Dermis microvascular lymphatic vessel endothelial cell (primary cell): ENCODE measurements at places on chromosomes 16 and 17. TPM values are rescaled to one million over a fixed set of nuclear protein-coding genes. Genes with fewer than 3 reads are reported as not detected.
A peak's percentile ranks its signal among the peaks of the same experiment; 100 is the strongest.

The HGS gene
- total RNA-seq, result 41.1 and 49.4 TPM in 2 replicates

DNA sequence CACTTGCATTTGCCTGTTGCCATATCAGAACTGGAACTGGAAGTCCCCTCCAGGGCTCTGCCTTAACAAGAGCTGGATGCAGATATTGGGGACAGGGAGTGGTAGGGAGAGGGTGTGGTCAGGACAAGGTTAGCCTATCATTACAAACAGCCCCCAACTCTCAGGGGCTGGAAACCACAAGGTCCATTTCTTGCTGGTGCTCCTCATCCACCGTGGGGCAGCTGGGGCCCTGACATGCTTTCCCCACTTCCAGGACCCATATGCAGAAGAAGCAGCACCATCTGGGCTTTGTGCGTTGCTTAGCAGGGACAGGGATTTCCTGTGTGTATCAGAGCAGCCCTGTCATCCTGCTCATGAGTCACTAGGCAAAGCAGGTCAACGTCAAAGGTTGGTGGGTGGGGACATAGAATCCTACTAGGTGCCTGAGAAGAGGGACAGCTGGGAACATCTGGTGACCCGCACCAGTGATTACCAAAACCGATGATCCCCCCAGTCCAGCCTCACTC, 26.9 kb downstream of the RGS9 start:
- DNase-seq, result peak; percentile 23

The MPHOSPH6 gene
- 14.3 and 17.1 TPM in 2 replicates for total RNA-seq

The KCNG4 gene
- total RNA-seq, result not detected in 2 replicates

The FN3KRP gene
- 16.7 and 21.0 TPM in 2 replicates for total RNA-seq

DNA sequence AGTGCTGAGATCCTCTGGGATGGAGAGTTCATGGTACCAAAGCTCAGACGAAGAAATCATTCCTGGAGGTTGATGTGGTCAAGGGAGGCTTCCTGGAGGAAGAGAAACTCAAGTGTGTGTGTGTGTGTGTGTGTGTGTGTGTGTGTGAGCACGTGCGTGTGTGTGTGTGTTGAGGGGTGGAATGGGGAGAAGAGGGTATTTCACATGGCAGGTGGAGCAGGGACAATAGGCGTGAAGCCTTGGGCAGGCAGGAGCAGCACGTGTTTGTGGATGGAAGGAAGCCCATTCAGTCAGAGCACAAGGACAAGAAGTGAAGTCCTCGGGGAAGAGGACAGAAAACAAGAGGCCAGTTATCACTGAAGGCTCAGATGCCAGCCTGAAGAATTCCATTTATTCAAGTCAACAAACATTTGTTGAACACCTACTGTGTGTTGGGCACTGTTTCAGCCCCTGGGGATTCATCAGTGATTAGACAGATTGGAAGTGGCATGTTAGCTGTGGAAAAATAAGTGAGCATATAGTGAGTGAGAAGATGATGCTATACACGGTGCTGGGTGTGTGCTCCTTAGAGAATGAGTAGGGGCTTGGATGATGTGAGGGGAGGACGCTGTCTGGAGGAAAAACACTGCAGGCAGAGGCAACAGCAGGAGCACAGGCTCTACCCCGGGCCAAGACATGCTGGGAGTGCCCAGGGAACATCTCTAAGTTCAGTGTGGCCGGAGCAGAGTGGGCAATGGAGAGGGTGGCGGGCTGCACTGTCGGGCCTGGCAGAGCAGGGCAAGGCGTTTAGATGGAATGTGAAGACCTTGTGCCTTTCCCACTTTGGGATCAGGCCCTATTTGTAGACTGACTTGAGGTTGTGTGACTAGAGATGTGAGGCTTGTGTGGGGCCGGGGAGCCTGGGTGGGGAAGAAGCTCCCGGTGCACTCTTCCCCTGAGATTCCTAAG, 267.1 kb downstream of the CBLN1 start:
- no peak for DNase-seq

The NPIPA5 gene
- total RNA-seq, result 0.64 TPM in 1 of 2 replicates, not detected in the other

- DNase-seq, result peak; percentile 88
Observed at GRCh38 chr16:86554917-86555703, at the start of gene MTHFSD. Gene MTHFSD, minus strand, starts transcription at chr16:86555235. Its CDS starts 51 bp downstream, at chr16:86555184.

- peak; percentile 68 for DNase-seq
Observed at GRCh38 chr16:67170168-67170948, at the start of gene NOL3. Gene NOL3, plus strand, starts transcription at chr16:67170538.

DNA sequence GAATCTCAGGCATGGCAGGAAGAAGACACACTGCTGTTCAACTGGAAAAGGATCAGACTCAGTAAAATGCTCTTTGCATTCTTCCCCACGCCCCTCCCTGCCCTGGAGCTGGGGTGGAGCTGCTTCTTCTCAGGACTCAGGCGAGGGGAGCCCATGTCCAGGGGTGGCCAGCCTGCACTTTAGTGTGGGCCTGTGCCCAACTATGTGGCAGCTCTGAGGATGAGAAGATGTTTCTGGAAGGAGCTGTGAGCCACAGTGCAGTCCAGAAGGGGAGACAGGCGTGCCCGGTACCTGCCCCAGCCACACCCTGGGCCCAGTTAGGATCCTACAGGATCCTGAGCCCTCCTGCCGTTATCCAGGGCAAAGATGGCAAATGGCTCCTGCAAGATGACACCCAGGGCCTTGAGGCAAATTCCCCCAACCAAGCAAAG, 120.3 kb downstream of the ANKRD11 start:
- DNase-seq, result no peak

DNA sequence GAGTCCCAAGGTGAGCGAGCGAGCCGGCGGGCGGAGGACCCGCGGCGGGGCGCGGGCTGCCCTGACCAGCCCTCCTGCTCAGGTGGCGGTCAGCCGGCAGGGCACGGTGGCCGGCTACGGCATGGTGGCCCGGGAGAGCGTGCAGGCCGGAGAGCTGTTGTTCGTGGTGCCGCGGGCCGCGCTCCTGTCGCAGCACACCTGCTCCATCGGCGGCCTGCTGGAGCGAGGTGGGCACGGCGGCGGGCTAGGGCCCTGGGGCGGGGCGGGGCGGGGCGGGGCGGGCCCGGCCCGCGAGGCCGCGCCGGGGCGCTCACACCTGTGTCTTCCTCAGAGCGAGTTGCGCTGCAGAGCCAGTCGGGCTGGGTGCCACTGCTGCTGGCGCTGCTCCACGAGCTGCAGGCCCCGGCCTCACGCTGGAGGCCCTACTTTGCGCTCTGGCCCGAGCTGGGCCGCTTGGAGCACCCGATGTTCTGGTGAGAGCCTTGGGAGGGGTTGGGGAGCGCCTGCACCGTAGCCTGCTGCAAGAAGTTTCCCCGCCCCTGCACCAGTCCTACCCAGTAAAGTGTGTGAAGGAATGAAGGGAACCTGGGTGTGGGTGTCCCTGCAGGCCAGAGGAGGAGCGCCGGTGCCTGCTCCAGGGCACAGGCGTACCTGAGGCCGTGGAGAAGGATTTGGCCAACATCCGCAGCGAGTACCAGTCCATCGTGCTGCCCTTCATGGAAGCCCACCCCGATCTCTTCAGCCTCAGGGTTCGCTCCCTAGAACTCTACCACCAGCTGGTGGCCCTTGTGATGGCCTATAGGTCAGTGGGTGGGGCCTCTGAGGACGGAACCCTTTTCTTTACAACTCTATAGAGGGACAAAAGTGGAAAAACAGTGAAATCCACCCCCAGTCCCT, 802 bp downstream of the SETD6 start:
- DNase-seq, result no peak

DNA sequence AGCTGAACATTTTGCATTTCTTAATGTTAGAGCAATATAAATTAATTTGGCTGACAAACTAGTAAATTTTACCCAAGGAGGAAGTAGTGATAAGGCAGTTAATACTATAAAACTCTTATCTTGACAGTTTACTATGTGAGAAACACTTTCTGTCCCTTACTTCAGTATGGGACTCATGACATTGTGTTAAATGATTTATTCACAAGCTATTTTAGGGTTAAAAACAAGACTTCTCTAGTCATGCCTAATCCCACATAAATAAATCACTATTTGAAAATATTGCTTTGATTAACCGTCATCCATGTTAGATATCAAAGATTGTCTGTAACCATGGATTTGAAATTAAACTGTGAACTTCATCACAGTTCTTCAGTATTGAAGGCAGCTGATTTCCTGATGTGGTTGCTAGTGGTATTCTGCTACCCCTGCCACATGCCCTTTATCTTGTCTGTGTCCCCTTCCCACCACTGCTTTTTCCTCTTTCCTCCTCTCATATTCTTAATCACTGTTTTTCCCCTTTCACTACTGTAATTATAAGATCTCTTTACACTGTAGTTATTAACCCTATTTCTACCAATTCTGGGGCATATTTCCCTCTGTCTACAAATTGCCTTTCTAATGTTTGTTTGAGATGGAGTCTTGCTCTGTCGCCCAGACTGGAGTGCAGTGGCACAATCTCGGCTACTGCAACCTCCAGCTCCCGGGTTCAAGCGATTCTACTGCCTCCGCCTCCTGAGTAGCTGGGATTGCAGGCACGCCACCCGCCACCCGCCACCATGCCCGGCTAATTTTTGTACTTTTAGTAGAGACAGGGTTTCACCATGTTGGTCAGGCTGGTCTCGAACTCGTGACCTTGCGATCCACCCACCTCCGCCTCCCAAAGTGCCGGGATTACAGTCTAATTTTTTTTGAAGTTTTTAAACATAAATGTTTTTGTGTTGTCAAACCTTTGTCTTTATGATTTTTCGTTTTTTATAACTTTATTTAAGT, 95.6 kb downstream of the STXBP4 start:
- DNase-seq, result no peak

The CEP131 gene
- 6.2 and 8.1 TPM in 2 replicates for total RNA-seq

DNA sequence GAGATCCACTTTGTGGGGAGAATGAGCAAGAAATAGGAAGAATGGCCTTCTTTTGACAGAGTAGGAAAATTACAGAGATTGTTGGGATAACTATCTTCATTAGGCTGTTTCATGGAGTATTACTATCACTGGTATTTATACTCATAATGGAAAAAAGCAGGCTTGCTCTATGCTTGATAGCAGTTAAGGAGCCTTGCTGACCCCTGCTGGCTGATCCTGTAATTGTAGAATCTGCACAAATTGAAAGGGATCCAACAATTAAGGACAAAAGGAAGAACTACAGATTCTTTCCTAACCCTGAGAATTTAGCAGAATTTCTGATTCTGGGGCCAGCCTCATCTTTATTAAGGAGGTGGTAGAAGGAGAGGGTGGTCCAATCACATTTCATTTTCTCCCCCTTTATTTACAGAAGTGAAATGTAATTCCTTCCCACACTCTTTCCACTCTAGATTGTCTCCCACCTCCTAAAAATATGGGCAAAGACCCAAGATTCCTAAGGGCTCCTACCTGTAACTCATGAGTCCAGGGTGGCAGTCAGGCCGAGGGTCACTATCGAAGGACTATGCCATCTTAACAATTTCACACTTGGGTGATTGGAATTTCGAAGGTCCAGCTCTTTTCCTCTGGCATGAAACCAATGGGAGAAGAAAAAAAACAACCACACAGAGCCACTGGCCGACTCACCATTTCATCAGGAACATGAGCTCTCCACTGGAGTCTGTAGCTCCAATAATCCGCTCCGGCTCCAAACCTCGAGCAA, 26.3 kb downstream of the NFE2L1 start:
- peak; percentile 67 for DNase-seq

The IL21R gene
- under 0.01 and 0.13 TPM in 2 replicates for total RNA-seq

- DNase-seq, result no peak
Observed at GRCh38 chr17:2749058-2749783, at the start of gene CCDC92B. Gene CCDC92B, minus strand, starts transcription at chr17:2749652. Its CDS starts 14,507 bp downstream, at chr17:2735145.

GRCh38 chr16:54208237-54208636, 78.3 kb downstream of the IRX3 start:
- no peak for DNase-seq

DNA sequence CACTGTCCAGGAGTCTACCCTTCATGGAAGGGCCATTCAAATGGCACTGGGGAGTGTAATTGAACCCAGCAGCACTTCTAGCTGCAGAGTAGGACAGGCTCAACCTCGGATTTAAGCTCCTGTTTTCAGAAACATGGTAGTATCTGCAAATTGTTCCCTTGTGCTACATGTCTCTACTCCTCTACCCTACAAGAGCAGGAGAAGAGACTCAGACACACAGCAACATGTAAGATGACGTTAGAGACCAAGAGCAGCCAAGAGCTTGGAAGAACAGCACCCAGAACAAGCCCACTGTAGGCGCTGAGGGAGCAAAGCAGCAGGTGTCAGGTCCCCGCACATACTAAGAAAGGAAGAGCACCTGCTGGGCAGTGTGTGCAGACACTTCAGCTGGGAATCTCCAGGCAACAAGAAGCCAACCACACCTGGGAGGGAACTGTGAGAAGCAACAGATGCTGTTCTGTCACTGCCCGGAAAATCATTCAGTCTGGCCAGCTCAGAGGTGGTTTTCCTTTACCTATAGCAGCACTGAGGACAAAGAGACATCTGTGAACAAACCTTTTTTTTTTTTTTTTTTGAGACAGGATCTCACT, 35.6 kb upstream of the MNT start:
- DNase-seq, result no peak

DNA sequence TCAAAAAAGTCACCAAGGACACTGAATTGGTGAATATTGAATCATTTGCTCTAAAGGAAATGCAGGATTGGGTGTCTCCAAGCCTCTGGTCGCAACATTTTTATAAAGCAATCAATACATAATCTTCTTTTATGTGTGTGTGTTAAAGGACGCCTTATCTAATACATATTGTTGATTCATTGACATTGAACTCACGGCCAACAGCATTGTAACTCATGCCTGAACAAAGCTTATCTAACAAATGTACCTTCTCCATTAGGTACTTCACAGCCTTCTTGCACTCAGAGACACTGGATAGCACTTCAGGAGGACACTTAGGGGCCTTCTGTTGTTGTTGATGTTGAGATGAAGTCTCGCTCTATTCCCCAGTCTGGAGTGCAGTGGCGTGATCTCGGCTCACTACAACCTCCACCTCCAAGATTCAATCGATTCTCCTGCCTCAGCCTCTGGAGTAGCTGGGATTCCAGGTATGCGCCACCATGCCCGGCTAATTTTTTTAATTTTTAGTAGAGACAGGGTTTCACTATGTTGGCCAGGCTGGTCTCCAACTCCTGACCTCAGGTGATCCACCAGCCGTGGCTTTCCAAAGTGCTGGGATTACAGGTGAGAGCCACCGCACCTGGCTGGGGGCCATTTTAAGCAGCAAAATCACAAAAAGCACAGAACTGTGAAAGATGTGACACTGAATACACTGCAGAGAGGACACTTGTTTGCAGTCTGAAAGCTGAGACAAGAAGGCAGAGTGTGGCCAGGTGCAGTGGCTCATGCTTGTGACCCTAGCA, 13.2 kb upstream of the PDXDC1 start:
- no peak for DNase-seq

DNA sequence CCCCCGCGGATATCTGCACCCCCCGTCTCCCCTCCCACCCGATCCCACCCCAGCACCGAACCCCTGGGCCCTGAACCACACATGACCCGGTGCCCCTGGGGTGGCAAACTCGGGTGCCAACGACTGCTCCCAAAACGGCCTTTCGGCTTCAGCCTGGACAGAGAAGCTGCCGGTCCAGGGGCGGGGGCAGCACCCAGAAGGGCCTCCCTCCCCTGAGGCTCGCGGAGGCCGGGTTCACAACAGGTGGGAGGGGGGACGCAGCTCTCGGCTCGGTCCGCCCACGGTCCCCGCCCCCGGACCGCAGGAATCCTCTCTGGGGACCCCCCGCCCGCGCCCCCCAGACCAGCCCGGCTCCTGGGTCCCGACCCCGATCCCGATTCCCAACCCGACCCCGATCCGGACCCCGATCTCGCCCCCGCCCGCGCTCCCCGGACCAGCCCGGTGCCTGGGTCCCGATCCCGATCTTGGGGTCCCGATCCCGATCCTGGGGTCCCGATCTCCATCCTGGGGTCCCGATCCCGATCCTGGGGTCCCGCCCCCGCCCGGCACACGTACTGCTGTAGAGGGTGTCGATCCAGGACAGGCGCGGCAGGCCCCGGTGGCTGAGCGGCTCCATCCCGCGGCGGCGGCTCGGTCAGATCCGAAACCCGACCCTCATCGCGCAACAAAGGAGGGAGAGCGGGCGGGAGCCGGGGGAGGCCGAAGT, 516 bp downstream of the ABR start:
- peak; percentile 46 for DNase-seq

GRCh38 chr17:61720016-61720795, 129.2 kb upstream of the NACA2 start:
- DNase-seq, result no peak
